ENCODE measurements at places on chromosomes 6 and 20. TPM values are rescaled to one million over a fixed set of nuclear protein-coding genes. Genes with fewer than 3 reads are reported as not detected.

DNA sequence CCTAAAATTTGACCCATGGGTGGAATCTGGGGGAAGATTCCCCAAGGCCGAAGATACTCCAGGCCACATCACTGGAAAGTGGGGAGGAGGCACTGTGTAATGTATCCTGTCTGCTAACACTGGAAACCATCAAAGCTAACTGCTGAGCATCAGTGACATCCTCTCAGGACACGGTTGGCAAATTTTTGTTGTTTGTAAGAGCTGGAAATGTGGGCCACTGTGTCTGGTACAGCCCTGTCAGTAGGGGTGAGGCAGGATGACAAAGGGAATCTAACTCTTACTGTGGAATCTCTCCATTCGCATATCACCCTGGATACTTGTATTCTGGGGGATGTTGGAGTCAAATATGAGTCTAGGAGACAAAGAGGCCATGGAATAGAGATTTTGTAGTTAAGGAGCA, 17.0 kb upstream of the CLPSL2 start:
- DNase-seq: no peak

- DNase-seq: no peak
Observed at GRCh38 chr6:47258724-47259347, 50.9 kb downstream of the TNFRSF21 start.

GRCh38 chr6:159252955-159253508, 83.8 kb downstream of the FNDC1 start:
- DNase-seq: peak; percentile 68

The CST5 gene
- not detected for total RNA-seq

DNA sequence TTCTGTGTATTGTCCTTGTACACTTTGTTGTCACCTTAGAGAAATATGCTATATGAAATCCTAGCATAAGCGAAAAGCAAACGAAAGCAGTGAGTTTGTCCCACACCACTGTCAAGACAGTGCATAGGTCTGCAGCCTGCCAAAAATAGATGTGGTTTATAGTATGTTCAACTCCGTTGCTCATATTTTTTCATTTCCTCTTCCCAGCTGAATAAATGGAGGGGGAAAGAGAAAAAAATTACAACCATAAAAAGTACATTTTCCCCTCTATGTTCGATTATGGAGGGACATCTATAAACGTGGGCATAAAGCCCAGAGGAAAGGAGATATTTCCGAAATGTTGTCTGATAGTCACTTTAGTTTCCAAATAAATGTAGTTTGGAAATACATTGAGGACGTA, 25.8 kb downstream of the PRL start:
- DNase-seq: no peak

DNA sequence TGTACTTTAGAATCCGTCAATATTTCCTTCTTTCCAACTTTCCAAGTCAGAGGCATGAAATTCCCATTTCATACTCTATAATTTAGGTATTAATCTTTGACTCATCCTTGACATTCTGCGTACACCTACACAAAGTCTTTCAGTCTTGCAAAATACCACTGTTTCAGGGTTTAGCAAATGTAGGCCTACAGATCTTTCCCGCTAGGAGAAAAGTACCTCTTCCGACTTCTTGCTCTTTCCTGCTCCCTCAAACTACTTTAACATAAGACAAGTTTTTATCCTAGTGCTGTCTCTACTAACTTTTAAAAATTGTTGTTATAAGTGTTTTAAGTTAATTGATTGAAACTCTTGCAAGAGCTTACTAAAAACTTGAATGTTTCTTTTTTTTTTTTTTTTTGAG, 18.3 kb upstream of the PHACTR1 start:
- no peak for DNase-seq

The KCNB1 gene
- 0.97 TPM for total RNA-seq

DNA sequence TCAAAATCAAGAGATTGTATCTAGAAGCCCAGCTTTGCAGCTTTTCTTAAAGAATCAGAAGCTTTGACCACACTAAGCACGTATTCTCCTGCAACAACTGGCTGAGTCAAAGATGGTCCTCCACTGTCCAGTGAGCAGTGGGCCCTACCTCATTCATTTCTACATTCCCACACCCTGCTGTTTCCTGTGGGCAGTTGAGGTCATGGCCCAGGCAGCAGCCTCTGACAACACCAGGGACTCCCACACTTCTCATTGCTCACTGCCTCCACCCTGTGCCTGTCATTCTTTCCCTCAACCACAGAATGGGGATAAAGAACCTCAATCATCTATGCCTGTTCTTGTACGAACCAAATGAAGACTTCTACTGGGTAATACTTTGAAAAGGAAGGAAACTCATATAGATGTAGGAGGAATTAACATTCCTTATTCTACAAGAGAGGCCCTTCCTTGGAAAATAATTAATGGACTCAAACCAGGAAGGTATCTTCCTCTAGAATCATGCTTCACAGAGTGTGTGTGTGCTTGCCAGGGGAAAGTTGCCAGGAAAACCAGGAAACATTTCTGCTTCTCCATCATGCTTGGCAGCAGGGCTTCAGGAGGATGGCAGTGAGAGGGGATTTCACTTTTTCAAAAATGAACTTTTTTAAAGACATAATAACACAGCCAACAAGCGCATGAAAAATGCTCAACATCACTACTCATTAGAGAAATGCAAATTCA, 191.7 kb upstream of the RIN2 start:
- no peak for DNase-seq

DNA sequence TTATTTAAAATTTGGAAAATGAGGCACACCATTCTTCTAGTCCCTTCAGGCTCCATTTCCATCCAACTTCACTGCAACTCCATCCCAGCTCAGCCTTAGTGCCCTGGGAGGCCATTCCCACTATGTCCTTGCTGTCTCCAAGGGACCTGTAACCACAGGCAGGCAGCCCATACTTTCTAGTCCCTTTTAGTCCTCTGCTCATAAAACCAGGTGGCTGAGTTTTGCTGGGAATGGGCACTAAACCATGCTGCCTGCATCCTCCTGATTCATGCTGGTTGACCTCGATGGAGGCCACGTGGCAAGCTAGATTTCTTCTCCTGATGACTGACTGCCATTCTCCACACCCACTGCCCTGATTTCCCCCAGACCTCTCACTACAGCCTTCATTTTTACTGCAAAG, 27.5 kb upstream of the MYMX start:
- DNase-seq: no peak

The BPIFB1 gene
- not detected for total RNA-seq

- peak; percentile 59 for DNase-seq
Observed at GRCh38 chr6:33755070-33755869, 8.6 kb upstream of the IP6K3 start.
